Suppressor macrophage treated with lipopolysaccharide for 4 hours (primary cell): ENCODE measurements at places on chromosomes 11 and 22.

DNA sequence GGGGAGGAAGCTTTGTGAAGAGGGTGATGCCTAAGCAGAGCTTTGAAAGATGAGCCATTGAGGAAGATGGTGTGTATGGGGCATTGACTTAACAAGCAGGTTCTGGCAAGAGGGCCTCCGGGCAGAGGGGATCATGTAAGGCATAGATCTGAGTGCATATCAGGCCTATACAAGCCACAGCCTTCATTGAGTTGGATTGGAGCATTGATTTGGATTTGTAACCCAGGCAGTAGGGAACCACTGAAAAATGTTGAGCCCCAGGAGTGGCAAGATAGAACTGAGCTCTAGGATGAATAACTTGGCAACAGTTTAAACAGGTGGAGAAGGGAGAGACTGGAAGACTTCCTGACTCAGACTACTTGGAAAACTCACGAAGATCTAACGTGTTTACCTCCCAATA is 21.4 kb downstream of the PANX1 start:
- DNase-seq: no peak

GRCh38 chr22:31235081-31235480 is 23.0 kb downstream of the LIMK2 start:
- DNase-seq: peak; percentile 92

DNA sequence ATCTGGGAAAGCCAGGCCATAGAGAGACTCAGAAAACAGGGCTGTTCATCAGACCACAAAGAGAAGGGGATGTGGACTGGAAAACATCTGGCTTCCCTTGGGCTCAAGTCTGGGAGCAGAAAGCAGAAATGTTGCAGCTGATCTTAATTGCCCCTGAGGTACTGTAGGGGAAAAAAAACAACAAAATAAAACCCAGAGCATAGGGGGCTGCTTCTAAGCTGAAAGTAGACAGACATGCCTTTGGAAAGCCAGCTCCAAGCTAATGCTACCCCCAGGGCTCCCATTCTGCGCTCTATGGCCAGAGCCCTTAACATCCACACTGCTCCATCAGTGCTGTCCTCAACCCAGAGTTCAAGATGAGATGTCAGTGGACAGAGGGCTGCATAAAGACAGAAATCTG is 2.0 kb upstream of the PACSIN3 start:
- no peak for DNase-seq

- peak; percentile 67 for DNase-seq
Observed at GRCh38 chr11:86230921-86231434, 13.6 kb upstream of the EED start.

GRCh38 chr22:32717337-32718240 is 83.9 kb upstream of the TIMP3 start:
- DNase-seq: no peak

- peak; percentile 7 for DNase-seq
Observed at GRCh38 chr22:43262990-43263644, 76.2 kb upstream of the TTLL12 start.

- DNase-seq: no peak
Observed at GRCh38 chr11:32266601-32267000, 168.7 kb downstream of the WT1 start.

GRCh38 chr22:43734370-43735150 is 77.5 kb downstream of the EFCAB6 start:
- no peak for DNase-seq

GRCh38 chr22:42769574-42770447 is 49.1 kb upstream of the A4GALT start:
- peak; percentile 31 for DNase-seq

DNA sequence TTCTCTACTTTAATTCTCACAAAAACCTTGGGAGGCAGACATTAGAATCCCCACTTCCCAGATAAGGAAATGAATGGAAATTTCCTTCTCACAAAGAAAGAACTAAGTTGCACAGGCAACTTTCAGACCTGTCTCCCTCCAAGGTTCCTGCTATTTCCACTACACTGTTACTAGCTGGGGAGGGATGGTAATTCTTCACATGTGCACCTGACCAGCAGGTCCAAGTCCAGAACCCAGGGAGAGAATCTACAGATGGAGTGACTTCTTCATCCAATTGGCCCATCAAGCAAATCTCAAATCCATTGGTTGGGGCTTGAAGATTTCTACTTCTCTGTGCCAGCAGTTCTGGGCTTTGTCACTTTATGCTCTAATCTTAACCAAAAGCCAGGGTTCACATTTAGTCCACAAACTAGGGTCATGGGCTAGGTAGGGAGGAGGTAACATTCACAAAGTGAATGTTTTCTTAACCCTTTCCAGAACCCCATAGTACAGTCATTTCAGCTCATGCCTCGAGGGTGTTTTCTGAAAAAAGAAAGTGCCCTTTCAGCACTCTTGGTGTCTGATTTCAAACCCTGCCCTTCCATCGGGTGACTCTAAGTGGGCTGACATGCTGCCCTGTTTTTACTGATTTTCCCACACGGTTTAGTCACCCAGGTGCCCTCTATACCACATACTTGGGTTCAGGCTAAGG is 2.7 kb downstream of the POU2AF1 start:
- DNase-seq: no peak

DNA sequence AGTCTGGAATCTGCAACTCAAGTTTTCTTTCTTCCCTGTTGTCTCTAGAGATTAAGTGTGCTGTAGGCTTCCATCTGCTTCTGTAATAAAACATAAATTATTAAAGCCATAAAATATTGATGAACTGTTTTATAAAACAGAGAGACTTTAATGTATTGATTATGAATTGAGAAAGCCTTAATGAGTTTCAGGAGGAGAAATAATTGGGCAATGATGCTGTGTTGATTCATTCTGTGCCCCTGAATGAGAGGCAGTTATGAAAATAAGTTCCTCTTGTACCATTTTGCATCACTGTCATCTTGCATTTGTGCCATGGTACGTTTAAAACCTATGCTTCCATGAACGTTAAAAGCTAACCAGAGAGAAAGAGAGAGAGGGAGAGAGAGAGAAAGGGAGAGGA is 194.1 kb upstream of the LARGE1 start:
- DNase-seq: no peak

- peak; percentile 84 for DNase-seq
Observed at GRCh38 chr22:50304528-50305392, 2.7 kb downstream of the PLXNB2 start.

GRCh38 chr11:20672575-20672974 is 3.2 kb downstream of the NELL1 start:
- no peak for DNase-seq

- peak; percentile 98 for DNase-seq
Observed at GRCh38 chr11:35029979-35030682, 108.8 kb upstream of the CD44 start.

- DNase-seq: no peak
Observed at GRCh38 chr11:130675371-130675821, 227.0 kb downstream of the ADAMTS15 start.

- no peak for DNase-seq
Observed at GRCh38 chr11:44165432-44165831, 70.0 kb downstream of the EXT2 start.

DNA sequence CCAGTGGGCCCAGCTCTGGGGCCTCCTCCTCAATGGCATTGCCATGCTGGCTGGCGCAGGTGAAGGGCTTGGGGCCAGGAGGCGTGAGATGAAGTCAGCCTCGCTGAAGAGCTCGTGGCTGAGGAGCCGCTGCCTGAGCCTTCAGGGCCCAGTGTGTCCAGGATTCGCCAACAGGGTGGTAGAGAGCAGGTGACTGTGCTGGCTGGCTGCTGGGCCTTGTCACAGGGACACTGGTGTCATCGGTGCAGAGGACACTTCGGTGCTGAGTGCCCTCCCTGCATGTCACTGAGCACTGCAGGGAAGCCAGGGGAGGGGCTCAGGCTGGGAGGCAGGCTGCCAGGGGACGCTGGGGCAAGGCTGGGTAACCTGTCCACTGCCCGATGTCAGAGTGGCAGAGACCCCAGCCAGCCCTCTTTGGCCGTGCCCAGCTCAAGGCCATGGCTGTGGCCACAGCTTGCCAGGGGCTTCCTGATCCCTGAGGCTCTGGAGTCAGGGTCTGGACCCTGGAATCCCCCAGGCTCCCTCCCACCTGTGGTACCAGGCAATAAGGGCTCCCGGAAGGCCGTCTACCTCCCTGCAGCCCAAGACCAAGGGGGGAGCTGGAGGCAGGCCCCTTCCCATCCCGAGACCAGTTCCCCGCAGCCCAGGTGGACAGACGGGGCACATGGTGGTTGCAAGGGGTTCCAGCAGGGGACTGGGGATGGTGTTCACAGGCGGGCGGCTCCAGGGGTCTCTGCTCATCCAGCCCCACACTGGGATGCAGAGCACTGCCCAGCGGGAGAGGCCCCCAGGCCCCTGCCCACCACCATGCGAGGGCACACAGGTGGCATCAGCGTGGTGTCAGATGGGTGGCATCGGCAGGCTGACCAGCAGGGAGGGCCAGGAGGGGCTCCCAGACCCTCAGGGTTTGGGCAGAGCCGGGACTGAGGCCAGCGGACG is 63.9 kb downstream of the ARFGAP3 start:
- no peak for DNase-seq

- peak; percentile 51 for DNase-seq
Observed at GRCh38 chr11:72609045-72609444, 65.2 kb downstream of the PDE2A start.

DNA sequence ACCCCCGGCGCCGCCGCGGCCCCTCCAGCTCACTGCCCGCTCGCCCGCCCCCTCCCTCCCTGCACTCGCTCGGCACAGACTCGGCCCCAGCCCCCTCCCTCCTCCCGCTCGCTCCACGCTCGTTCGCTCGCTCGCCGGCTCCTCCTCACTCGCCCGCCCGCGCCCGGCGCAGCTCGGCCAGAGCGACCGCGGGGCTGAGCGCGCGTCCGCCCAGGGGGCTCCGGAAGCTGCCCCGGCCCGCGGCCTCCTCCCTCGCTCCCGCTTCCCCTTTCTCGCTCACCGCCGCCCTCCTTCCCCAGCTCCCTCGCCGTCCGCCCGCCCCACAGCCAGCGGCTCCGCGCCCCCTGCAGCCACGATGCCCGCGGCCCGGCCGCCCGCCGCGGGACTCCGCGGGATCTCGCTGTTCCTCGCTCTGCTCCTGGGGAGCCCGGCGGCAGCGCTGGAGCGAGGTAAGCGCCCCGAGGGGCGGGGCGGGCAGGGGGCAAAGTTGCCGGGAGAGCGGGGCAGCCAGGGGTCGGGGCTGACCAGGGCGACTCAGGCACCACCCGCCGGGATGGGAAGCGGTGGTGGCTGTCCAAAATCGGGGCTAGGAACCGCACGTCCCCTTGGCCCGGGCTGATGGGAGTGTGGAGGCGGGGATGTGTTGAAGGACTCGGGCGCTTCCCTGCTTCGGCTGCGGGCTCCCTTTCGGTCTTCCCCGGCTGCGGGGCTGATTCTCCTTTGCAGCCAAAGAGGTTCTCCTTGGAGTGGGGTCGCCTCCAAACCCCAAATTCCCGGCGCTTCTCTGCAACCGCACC is at the start of gene SEZ6L:
TSS of gene SEZ6L (plus strand) at position 148 of the 797 bp plus-strand sequence. CDS start at position 356, 208 bp downstream.
- DNase-seq: peak; percentile 48

GRCh38 chr11:66076561-66076960 is 6.5 kb downstream of the PACS1 start:
- DNase-seq: no peak

DNA sequence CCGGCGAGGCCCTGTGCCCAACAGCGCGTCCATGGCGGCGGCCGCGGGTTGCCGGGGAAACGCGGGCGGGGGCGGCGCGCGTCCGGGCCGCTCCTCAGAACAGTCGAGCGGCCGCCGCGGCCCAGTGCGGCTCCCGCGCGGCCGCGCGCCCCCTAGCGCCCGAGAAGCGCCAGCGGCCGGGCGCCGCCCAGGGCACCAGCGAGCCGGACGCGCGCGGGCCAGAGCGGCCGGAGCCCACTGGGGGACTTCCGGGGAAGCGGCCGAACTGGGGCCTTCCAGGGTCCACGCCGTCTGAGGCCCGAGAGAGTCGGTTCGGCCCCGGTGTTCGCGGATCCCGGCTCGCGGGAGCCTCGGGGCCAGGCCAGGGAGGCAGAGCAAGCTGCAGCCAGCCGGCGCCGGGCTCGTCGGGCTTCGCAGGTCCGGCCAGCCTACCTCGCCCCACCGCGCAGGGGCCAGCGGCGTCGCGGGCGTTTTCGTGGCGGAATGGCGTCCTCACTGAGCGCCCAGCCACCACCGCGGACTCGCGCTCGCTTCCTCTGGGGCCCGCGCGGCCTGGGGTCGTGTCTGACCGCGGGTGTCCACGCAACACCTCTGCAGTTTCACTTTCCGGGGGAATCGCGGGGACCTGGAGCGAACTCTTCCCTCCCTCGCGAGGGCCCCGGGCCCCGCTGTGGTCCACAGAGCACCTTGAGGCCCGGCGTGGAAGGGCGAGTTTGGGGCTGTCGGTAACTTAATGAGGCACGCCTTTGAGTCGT is at the start of gene DENND6B:
TSS of gene DENND6B (minus strand) at position 57 of the 755 bp plus-strand sequence. CDS start at position 33, 24 bp downstream.
- DNase-seq: peak; percentile 94

DNA sequence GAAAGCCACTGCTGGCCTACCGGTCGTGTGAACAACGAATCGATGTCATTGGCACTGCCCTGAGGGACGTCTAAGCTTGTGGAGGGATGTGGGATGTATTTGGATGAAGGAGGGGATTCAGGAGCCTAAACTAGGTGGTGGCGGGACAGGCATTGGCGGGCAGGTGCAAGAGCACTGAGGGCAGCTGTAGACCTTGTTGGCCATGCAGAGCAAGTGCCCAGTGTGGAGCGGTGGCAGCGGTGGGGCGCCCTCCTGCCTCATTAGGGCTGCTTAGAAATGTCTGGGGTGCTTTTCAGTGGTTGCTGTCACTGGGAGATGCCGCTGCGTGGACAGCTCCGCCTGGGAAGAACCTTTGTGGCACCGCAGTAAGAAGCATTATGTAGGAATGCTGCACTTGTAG is 220.2 kb downstream of the TBC1D22A start:
- no peak for DNase-seq

- DNase-seq: peak; percentile 83
Observed at GRCh38 chr11:61776561-61777075, 15.8 kb downstream of the TMEM258 start.

DNA sequence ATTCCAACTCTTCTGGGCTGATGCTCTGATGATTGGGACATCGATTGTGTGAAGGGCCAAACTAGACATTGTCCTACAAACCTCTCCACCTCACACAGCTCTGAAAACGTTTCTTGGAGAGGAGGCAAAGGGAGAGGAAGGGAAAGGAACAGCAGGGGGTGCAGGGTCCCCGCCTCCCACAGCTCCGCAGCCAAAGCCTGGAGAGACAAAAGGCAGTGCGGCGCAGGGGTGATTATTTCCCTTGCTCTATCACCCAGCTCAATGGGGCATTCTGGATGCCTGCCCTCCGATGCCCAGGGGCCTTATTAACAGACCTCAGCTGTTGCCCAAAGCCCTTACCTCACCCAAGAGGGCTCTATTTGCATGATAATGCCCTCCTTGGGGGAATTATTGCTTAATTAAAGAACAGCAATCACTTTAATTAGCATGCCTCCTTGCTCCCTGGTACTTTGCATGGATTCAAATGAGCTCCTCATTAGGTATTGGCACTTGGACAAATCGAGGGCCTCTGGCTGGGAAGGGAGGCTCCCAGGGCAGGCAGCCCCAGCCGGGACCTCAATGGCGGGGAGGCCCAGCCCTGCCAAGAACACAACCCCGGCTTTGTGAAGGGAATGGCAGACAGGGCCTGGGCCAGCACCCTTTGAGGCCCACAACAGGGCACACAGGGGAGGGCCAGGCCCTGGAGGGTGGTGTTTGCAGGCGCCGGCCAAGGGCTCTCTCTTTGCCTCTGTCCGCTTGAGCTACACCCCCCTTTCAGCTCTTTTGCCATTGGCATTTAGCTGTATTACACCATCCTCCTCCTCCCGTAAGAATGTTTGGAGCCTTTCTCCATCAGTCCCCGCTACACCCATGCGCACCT is 19.8 kb upstream of the CDON start:
- no peak for DNase-seq
